Hematopoietic multipotent progenitor cell treated with erythropoietin and hydrocortisone succinate and interleukin-3 and kit ligand, for 15 days (in vitro differentiated cells): ENCODE measurements at places on chromosomes 7 and 10.

GRCh38 chr10:110353244-110354119 is 48.8 kb upstream of the SMNDC1 start:
- DNase-seq: no peak

DNA sequence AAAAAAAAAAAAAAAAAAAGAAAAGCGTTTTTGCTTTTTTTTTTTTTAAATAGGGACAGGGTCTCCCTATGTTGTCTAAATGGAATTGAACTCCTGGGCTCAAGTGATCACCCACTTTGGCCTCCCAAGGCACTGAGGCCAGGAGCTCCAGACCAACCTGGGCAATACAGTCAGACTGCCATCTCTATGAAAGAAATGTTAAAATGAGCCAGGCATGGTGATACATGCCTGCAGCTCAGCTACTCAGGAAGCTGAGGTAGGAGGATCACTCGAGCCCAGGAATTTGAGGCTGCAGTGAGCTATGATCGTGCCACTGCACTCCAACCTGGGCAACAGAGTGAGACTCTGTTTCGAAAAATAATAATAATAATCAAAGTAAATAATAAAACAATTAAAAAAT is 16.5 kb upstream of the LMTK2 start:
- no peak for DNase-seq

GRCh38 chr7:26493737-26494428 is 202.2 kb downstream of the SNX10 start:
- DNase-seq: no peak

DNA sequence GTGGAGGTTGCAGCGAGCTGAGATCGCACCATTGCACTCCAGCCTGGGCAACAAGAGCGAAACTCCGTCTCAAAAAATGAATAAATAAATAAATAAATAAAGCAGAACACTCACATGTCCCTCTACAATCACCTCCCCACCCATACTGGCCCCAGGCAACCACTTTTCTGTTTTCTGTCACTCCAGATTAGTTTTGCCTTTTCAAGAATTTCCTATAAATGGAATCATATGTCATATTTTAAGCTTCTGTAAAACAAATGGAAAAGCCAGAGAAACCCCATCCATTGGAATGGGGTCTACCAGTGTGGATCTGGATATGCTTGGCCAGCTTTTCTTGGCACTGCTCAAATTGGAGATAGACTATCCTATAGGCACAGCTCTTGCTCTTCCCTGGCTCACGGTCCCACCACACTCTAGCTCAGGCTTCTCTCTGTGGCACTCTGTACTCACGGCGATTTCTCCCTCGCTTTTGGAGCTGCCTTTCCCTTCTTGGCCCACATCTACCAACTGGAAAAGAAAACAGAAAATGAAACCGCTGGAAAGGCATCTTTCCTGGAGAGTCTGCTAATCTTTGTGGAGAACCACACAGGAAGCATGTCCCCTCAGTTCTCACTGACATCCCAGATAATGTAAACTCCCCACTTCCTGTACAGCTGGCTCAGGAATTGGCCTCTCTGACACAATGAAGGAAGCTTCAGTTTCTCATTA is 210.1 kb downstream of the JCAD start:
- DNase-seq: no peak

DNA sequence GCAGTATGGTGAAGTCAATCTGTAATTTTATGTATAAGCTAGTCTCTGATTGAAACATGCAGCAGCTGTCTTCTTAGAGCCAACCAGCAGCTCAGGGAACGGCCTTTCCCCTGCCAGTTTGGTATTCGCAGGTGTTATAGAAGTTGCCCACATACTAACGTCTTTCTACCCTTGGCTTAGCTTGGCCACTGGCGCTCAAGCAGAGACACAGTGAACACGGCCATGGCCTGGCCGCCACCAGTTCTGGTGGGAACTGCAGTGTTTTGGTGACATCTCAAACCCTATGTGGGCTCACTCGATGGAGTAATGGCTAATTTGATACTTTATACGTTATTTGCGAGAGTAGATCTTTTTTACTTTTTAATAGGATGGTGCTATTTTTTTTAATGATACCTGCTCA is 17.1 kb downstream of the EIF4H start:
- DNase-seq: no peak

GRCh38 chr7:155568333-155568660 is 21.9 kb upstream of the CNPY1 start:
- no peak for DNase-seq

DNA sequence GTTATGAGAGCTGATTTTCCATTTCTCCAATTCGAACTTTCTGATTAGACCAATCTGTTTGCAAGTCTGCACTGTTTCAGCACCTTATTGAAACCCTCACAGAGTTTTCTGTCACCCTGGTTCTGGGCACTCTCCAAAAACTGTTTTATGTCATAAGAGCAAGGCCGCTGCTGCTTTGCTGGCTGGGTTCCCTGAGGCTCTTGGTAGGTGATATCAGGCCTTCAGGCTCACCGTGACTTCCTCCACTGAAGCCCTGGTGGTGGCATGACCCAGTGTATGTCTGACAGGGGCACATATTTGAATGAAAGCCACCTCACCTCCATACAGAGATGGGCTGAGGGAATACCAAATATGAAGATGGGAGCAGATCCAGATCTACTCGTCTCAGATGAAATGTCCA is 8.3 kb downstream of the RABGEF1 start:
- DNase-seq: peak; percentile 17

DNA sequence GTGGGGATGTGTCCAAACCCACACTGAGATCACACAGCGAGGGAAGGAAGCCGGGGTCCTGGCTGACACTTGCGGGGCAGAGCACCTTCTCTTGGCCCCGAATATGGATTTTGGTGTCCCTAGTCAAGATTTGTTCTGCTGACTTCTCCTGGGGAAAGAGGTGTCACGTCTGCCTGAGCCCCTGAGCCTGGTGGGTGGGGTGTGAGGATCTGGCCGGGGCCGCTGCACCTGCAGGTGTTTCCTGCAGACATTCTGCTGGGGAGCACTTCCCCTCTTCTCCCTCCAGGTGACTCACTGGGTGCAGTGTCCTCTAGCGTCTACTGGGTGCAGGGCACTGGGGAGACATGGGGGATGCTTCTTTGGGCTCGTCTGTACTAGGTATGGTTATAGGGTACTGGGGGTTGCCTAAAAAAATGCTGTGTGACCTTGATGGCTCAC is 99.2 kb downstream of the GRK5 start:
- no peak for DNase-seq

GRCh38 chr7:37489703-37490102 is 41.0 kb upstream of the ELMO1 start:
- no peak for DNase-seq

- DNase-seq: no peak
Observed at GRCh38 chr10:2464483-2464882, 602.9 kb upstream of the PFKP start.

GRCh38 chr7:2496375-2496774 is 20.2 kb upstream of the GRIFIN start:
- DNase-seq: no peak

GRCh38 chr7:43141091-43141490 is 28.6 kb downstream of the HECW1 start:
- DNase-seq: no peak

DNA sequence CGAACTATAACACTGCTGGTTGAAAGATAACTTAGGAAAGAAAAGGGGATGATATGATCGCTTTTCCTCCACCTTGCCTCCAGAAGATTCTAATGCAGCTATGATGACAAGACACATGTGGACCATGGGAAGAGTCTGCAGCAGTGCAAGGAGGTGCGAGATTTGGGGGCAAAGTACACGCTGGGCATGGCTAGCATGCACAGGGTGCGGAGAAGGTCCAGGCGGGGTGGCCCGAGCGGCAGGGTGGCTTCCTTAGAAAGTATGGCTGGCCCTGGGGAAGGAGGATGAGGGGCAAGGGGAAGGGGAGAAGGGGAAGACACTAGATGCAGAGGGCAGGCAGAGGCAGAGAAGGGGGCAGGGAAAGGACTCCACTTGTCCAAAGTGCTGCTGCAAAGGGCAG is 15.6 kb downstream of the ATXN7L1 start:
- DNase-seq: no peak

DNA sequence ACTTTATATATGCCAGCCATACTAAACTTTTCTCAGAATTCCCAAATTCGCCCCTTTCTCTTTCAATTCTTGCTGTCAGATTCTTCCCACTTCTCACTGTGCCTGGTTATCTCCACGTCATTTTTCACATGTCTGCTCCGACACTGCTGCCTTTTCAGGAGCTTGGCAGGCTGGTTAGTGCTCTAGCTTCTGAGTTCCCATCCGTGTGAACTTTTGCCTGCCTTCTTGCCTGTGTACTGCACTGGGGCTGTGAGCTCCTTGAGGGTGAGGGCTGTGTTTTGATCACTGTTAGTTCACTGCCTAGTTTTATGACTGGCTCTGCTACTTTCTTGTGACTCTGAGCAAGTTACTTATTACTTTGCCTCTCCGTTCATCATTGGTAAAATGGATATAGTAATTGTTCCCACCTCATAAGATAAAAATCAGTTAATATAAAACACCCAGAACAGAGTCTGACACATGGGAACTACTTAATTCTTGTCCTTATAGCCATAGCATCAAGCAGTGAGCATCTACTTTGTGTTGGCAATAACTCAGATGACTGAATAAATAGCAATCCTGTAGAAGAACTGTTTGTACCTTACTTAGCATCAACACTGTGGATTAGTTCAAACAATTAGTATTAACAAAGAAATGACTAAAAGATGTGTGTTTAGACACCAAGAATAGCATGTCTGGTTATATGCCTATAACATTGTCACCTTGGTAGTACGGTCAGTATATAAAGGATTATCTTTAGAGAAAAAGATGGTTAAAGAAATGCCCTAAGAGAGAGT is 5.5 kb downstream of the GSTO1 start:
- no peak for DNase-seq

GRCh38 chr7:26593896-26594295 is 270.5 kb downstream of the SKAP2 start:
- no peak for DNase-seq

- DNase-seq: no peak
Observed at GRCh38 chr10:101894266-101894665, 50.7 kb upstream of the KCNIP2 start.

- DNase-seq: no peak
Observed at GRCh38 chr7:117531595-117532244, 51.9 kb downstream of the CFTR start.

- DNase-seq: peak; percentile 46
Observed at GRCh38 chr10:113843972-113844485, 9.9 kb downstream of the DCLRE1A start.

DNA sequence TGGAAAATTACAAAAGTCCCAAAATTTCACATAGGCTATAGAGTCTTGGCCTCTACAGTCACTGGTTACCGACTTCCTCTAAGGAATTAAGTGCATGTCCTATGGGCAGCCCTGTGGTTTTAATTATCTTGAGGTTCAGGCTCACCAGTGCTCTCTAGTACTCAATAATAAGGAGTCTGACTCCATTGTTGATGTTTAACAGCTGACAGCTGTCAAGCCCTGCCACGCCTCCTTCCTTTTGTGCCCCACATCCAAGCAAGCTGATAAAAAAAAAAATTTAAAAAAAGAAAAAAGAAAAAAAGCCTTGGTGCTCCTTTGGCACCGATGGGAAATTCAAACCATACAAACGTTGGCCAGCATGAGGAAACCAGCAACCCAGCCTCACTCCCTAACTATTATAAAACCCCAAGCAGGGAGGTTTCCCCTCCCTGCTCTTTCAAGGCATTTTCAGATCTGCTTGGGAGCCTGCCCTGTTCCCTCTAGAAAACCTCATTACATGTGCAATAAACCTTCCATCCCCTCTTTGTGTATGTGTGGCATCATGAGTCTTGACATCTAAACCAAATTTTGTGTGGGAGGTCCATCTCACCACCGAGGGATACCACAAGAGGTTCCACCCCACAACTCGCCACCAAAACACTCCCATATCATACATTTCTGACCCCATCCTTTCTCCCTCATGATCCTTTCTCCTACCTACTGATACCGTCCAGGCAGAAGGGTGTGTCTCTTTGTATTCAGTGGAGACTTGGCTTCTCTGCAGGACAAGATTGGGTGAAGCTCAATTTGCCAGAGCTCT is 70.9 kb upstream of the CCDC71L start:
- DNase-seq: no peak

- DNase-seq: no peak
Observed at GRCh38 chr10:59587756-59588140, 121.9 kb downstream of the SLC16A9 start.

DNA sequence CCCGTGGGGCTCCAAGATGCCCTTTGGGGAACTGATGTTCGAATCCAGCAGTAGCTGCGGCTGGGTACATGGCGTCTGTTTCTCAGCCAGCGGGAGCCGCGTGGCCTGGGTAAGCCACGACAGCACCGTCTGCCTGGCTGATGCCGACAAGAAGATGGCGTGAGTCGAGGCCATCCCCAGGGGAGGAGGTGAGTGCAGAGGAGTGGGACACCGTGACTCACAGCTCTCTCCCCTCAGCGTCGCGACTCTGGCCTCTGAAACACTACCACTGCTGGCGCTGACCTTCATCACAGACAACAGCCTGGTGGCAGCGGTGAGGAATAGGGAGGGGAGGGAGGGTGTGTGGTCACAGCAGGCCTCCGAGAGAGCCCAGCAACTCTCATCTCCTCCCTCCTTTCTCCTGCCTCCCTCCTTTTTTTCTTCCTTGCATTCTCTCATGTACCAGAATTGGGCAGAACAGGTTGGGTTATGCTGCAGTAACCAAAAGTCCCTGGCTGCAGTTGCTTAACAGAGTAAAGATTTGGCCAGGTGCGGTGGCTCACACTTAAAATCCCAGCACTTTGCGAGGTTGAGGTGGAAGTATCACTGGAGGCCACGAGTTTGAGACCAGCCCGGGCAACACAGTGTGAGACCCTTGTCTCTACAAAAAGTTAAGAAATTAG is 16.5 kb downstream of the ARPC1B start:
- no peak for DNase-seq

DNA sequence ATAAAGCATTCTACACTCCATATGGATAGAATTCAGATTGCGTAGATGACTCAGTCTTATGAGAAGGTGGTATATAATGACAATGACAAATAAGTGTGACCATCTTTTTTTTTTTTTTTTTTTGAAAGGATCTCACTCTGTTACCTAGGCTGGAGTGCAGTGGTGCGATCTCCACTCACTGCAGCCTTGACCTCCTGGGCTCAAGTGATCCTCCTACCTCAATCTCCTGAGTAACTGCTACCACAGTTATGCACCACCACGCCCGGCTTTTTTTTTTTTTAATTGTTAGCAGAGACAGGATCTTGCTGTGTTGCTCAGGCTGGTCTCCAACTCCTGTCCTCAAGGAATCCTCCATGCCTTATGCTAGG is 43.2 kb upstream of the NRP1 start:
- no peak for DNase-seq

DNA sequence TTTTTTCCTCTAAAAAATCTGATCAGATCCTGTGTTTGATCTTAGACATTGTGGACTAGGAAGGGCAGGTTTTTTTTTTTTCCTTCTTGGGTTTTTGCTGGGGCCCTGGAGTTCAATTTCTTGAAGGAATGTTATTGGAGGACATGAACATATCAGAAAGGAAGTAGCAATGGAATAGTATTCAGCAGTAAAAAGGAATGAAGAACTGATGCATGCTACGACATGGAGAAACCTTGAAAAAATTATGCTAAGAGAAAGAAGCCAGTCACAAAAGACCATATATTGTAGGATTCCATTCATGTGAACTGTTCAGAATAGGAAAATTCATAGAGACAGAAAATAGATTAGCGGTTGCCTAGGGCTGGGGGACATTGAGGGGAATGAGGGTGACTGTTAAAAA is 34.0 kb downstream of the FGF8 start:
- no peak for DNase-seq

- DNase-seq: no peak
Observed at GRCh38 chr7:132854238-132854637, 227.7 kb downstream of the CHCHD3 start.

GRCh38 chr10:129450391-129450790 is 16.6 kb upstream of the MGMT start:
- no peak for DNase-seq
